Smooth muscle cell of the umbilical artery (primary cell): ENCODE measurements at places on chromosomes 7 and 10. TPM values are rescaled to one million over a fixed set of nuclear protein-coding genes. Genes with fewer than 3 reads are reported as not detected.

Gene PRKCQ
- total RNA-seq, result under 0.01 and 0.55 TPM in 2 replicates

Gene CALML5
- not detected in 2 replicates for total RNA-seq

Gene PLPP4
- total RNA-seq, result 31.8 and 49.6 TPM in 2 replicates

Gene XPNPEP1
- total RNA-seq, result 133 and 136 TPM in 2 replicates

Gene TAS2R41
- total RNA-seq, result 0.14 TPM in 1 of 2 replicates, not detected in the other

Gene NPC1L1
- under 0.01 TPM in 1 of 2 replicates, not detected in the other for total RNA-seq

Gene TES
- total RNA-seq, result 65.9 and 103 TPM in 2 replicates

Gene FGFR2
- total RNA-seq, result 1.8 and 9.2 TPM in 2 replicates

Gene CALD1
- 600 and 815 TPM in 2 replicates for total RNA-seq

Gene PIP
- total RNA-seq, result not detected in 2 replicates

Gene ZNRF2
- 2.5 and 3.6 TPM in 2 replicates for total RNA-seq

Gene C10orf105
- total RNA-seq, result not detected in 2 replicates

Gene STEAP4
- 0.89 TPM in 1 of 2 replicates, not detected in the other for total RNA-seq

Gene PALS2
- total RNA-seq, result 26.9 and 40.1 TPM in 2 replicates

Gene NAT16
- total RNA-seq, result not detected in 2 replicates

Gene CHAT
- not detected in 2 replicates for total RNA-seq

Gene UCMA
- not detected in 2 replicates for total RNA-seq

Gene PAPSS2
- total RNA-seq, result 149 and 233 TPM in 2 replicates

Gene OPN1SW
- not detected in 2 replicates for total RNA-seq

Gene SPAG6
- not detected in 2 replicates for total RNA-seq

Gene LRRC61
- 1.8 and 2.2 TPM in 2 replicates for total RNA-seq

Gene CARD11
- total RNA-seq, result 2.8 and 3.0 TPM in 2 replicates

Gene FGFBP3
- 0.59 and 0.74 TPM in 2 replicates for total RNA-seq

Gene NME8
- total RNA-seq, result not detected in 2 replicates

Gene DGKB
- 0.59 and 1.2 TPM in 2 replicates for total RNA-seq

Gene HOGA1
- under 0.01 and 0.32 TPM in 2 replicates for total RNA-seq
